Activated T-helper 1 cell treated with anti-CD3 and anti-CD28 coated beads, Interleukin-12 subunit alpha, Interleukin-12 subunit beta, Interleukin-2, Interleukin-4 antibody, amounts not matched to agents 30 ng/mL and 10 ng/mL and 1 ng/mL, durations not matched to agents 14 hours and 24 hours and 36 hours (primary cell): ENCODE measurements at places on chromosomes 2 and 18.

GRCh38 chr2:45000921-45001868, 8.1 kb downstream of the SIX2 start:
- no peak for DNase-seq
- H3K4me3 ChIP-seq, result no peak overlapping the region
- no peak overlapping the region for H3K27ac ChIP-seq
- H3K36me3 ChIP-seq, result peaks cover 3% of the 10 kb centered on the region

- no peak overlapping the region for H3K4me3 ChIP-seq
- H3K36me3 ChIP-seq, result no peaks in the 10 kb centered on the region
- H3K27ac ChIP-seq, result no peak overlapping the region
- DNase-seq, result no peak
- peaks cover 7% of the 10 kb centered on the region for H3K4me1 ChIP-seq
These were observed 146.3 kb downstream of the LAMA3 start for GRCh38 chr18:23835506-23835905.

GRCh38 chr18:50981381-50981780, 13.5 kb downstream of the ELAC1 start:
- H3K27ac ChIP-seq, result no peak overlapping the region
- no peaks in the 10 kb centered on the region for H3K27me3 ChIP-seq
- H3K4me1 ChIP-seq, result no peaks in the 10 kb centered on the region
- H3K36me3 ChIP-seq, result peaks cover 27% of the 10 kb centered on the region
- no peak overlapping the region for H3K4me3 ChIP-seq

- no peak for DNase-seq
- H3K27me3 ChIP-seq, result no peaks in the 10 kb centered on the region
- no peak overlapping the region for H3K27ac ChIP-seq
These were observed 13.7 kb downstream of the SESTD1 start for GRCh38 chr2:179250848-179251504.

DNA sequence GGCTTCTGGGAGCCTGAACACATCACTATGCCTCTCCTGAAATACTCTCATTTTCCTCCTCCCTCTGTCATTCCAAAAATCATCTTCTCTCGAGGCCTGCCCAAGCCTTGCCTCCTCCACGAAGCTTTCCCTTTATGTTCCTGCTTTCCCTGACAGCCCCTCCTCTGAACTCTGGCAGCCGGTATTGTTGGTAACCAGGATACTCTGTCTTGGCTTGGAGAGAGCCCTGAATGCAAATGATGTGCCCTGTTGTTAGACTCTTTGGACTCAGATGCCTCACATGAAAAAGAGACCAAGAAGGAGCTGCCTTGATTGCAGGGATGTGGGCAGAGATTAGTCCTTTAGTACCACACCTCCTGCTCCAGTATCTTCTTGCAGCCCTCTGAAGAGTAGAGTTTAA, 138.5 kb upstream of the DLX2 start:
- no peak overlapping the region for H3K27ac ChIP-seq
- H3K27me3 ChIP-seq, result peaks cover 27% of the 10 kb centered on the region
- H3K4me3 ChIP-seq, result no peak overlapping the region
- DNase-seq, result no peak

DNA sequence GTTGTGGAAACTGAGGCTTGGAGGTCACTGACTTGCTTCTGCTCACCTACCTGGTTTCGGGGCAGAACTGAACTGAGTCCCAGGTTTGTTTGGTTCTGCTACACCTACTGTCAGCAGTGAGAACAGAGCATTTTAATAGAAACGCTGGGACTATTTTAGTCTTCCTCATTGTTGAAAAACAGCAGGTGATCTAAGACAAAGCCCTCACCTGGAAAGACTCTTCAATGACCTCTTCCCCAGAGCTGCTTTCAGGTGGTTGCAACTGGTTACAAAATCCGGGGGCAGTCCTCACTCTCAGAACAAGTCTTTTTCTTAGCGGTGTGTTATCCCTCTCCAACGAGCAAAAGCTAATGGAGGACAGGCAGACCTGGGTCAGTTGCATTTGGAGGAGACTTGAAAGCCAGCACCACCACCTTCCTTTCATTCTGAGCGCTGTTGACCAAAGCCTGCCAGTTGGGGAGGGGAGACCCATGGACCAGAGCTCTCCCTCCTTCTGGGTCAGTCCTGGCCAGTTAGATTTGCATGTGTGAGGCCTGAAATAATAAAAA, 217.0 kb downstream of the NCK2 start:
- no peaks in the 10 kb centered on the region for H3K4me1 ChIP-seq
- H3K27me3 ChIP-seq, result peaks cover 8% of the 10 kb centered on the region
- no peak overlapping the region for H3K27ac ChIP-seq
- no peaks in the 10 kb centered on the region for H3K36me3 ChIP-seq
- no peak for DNase-seq

DNA sequence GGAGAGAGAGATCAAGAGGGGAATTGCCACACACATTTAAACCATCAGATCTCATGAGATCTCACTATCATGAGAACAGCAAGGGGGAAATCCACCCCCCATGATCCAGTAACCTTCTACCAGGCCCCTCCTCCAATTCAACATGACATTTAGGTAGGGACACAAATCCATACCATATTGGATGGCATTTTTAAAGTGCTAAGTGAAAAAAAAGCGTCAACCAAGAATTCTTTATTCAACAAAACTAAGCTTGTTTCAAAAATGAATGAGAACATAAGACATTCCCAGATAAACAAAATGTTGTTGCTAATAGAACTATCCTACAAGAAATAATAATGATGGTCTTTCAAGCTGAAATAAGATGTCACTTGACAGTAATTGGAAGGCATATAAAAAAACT, 626.2 kb upstream of the LRRTM1 start:
- no peaks in the 10 kb centered on the region for H3K27me3 ChIP-seq
- no peaks in the 10 kb centered on the region for H3K36me3 ChIP-seq
- no peak overlapping the region for H3K27ac ChIP-seq
- no peak overlapping the region for H3K4me3 ChIP-seq
- H3K4me1 ChIP-seq, result no peaks in the 10 kb centered on the region
- DNase-seq, result no peak

- H3K4me3 ChIP-seq, result no peak overlapping the region
- H3K36me3 ChIP-seq, result no peaks in the 10 kb centered on the region
- H3K27ac ChIP-seq, result no peak overlapping the region
These were observed 122.8 kb upstream of the FHL2 start for GRCh38 chr2:105521616-105522015.

DNA sequence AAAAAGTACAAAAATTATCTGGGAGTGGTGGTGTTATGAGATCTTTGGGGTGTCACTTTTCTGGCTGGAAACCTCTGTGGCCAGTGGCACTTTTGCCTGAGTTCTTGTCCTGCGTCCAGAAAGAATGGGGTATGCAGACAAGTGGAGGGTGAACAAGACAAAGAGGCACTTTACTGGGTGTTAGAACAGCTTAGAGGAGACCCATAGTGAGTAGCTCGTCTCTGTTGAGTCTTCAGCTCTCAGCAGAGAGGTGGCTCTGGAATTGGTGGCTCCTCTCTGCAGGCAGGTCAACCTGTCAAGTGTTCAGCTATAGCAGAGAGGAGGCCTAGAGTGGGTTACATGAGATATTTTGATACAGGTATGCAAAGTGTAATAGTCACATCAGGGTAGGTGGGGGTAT, 26.1 kb downstream of the CRYGD start:
- DNase-seq, result no peak
- H3K4me1 ChIP-seq, result no peaks in the 10 kb centered on the region
- peaks cover 2% of the 10 kb centered on the region for H3K27me3 ChIP-seq
- no peaks in the 10 kb centered on the region for H3K36me3 ChIP-seq

- no peaks in the 10 kb centered on the region for H3K27me3 ChIP-seq
- H3K4me1 ChIP-seq, result peaks cover 2% of the 10 kb centered on the region
- no peak overlapping the region for H3K4me3 ChIP-seq
- DNase-seq, result no peak
- no peak overlapping the region for H3K27ac ChIP-seq
These were observed 267.7 kb downstream of the NBAS start for GRCh38 chr2:15293262-15293937.

GRCh38 chr2:44705876-44706480, 235.5 kb upstream of the SIX3 start:
- no peak overlapping the region for H3K4me3 ChIP-seq
- H3K27me3 ChIP-seq, result peaks cover 5% of the 10 kb centered on the region
- peaks cover 6% of the 10 kb centered on the region for H3K4me1 ChIP-seq
- DNase-seq, result no peak
- no peaks in the 10 kb centered on the region for H3K36me3 ChIP-seq

DNA sequence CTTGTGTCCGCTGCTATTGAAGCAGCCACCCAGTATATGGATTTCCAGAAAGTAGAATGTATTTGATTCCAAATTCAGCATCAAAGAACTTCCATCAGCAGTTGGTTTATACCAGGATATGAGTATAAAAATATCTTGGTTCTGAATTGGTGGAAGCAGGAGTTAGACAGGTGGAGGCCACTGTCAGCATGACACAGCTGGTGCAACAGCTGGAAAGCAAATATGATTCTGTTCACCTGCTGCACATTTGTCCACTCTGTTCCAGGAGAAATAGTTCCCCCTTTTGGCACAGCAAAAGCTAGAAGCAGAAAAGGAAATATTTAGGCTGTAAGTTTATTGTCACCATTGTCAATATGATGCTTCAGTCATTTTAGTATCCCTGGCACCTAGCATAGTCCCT, 41.2 kb downstream of the KIAA2012 start:
- no peaks in the 10 kb centered on the region for H3K4me1 ChIP-seq
- H3K4me3 ChIP-seq, result no peak overlapping the region
- no peak overlapping the region for H3K27ac ChIP-seq
- no peaks in the 10 kb centered on the region for H3K36me3 ChIP-seq
- peaks cover 16% of the 10 kb centered on the region for H3K27me3 ChIP-seq
- DNase-seq, result no peak

DNA sequence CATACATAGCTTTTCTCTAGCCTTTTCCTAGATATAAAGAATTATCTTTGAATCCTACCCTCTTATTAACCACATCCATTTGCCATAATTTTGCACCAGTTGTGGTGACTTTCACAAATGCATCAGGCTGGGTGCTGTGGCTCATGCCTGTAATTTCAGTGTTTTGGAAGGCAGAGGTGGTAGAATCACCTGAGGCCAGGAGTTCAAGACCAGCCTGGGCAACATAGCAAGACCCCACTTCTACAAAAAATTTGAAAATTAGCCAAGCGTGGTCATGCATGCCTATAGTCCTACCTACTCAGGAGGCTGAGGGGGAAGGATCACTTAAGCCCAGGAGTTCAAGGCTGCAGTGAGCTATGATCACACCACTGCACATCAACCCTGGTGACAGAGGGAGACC, 672.4 kb upstream of the CHAC2 start:
- no peaks in the 10 kb centered on the region for H3K36me3 ChIP-seq
- DNase-seq, result no peak
- H3K4me3 ChIP-seq, result no peak overlapping the region
- H3K27ac ChIP-seq, result no peak overlapping the region
